GM19239 (cell line): ENCODE measurements at places on chromosomes 16 and 17.

DNA sequence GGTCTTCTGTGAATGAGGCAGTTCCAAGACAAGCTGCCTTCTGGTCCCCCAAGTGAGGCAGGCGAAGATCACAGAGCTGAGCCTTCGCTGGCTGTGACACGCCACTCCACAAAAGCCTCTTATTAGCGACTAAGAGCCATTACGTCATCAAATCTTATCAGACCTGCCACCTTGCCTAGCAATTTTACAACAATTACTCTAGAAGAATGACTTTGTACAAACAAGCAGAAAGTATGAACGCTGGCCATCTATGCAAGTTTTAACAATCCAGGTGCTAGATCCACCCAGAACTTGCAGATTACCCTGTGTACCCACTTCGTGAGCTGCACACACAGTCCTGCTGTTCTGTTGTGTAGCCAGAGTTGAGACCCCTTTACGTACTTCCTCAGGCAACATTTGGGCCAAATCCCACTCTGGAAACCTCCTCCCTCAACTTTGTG lies 3.8 kb upstream of the ICAM2 start:
- DNase-seq: no peak

DNA sequence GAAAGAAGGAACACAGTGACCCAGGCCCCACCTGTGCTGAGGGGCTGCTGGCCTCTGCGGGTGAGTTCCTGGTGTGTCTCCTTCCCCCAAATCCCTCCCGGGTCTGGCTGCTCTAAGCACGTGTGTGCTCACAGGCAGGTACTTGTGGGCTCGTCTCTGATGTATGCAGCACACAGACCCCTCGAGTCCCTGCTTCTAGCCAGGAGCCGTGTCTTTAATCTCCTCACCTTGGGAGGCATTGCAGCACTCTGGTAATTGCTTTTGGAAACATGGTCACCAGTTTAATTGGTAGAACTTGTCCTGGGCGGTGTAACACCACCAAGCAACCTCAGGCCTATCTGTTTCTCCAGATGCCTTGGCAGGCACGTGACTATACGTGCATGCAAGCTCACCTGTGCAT lies 8.8 kb upstream of the RPL38 start:
- DNase-seq: no peak

GRCh38 chr17:75182319-75182568 lies 515 bp downstream of the SUMO2 start:
- DNase-seq: no peak

DNA sequence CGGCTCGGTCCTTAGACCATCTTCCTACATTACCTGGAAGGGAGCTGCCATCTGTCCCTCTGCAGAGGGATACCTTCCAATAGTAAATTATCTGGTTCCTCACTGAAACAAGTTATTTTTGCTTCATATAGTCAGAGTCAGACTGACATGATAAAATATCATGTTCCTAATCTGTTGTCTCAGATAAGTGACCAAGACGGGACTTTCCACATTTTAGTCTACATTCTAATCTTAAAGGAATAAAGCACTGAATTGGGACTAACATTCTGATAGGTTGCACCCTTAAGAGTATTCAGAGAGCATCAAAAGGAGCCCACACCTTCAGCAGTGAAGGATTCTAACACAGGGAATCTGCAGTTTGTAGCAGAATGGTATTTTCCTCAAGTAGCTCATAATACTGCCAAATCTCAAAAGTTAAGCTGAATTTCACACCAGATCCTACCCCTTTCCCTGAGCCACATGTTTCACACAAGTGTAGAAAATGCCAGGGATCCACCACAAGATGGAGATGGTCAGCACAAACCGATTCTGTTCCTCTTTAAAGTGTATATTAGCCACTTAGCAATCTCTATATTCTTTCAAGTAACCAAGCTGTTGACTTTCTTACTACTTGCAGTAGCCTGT lies 13.4 kb downstream of the GINS2 start:
- no peak for DNase-seq

DNA sequence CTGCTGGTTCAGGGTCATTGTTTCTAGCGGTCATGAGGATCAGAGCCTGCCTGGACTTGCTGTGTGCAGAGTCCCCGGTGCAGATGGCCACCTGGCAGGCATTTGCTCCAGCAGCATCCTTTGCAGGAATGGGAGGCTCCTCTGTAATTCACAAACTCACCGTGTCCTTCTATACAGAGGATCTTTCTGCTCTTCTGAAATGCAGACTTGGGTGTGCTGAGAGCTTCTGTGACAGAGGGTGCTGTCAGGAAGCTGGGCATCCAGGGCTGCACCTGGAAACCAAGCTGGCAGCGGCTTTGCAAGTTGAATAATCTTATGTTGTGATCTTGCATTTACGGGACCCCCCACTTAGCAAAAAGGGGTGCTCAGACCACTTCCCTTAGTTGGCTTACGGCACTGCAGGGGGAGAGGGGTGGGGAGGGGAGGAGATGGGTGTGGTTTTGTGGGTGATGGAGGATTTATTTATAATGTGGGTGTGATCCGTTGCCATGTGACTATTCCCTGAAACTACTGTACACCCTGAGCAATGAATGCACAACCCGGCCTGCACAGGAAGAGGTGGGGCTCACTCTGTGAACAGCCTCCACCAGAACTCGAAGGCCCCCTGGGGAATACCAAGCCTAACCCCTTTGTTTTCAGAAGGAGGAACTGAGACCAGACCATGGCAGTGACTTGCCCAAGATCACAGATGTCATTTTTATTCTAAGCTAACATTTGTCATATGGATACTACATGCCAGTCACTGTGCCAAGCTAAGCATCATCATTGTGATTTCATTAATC lies 178.3 kb downstream of the PRKCB start:
- DNase-seq: peak; percentile 72

DNA sequence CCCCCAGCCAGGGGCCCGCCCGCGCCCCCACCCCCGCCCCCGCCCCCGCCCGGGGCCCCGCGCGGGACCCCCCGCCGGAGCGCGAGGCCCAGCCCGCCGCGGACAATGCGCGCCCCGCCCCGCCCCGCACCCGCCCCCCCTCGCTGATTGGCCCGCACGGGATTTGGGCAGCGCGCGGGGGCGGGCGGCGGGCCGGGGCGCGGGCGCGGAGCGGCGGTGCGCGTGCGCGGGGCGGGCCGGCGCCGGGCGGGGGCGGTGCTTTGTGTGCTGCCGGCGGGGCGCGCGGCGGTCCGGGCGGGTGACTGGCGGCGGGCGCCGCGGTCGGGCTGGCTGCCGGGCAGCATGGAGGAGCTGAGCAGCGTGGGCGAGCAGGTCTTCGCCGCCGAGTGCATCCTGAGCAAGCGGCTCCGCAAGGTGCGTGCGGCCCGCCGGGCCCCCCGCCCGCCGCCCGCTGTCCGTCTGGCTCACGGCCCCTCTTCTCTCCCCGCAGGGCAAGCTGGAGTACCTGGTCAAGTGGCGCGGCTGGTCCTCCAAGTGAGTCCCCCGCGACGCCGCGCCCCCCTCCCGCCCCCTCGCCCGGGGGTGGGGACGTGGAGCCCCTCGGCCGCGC lies at the start of gene CBX2:
Gene CBX2, plus strand, starts transcription at position 255 of the 610 bp plus-strand sequence. Its CDS starts 88 bp downstream, at position 343.
- peak; percentile 98 for DNase-seq

DNA sequence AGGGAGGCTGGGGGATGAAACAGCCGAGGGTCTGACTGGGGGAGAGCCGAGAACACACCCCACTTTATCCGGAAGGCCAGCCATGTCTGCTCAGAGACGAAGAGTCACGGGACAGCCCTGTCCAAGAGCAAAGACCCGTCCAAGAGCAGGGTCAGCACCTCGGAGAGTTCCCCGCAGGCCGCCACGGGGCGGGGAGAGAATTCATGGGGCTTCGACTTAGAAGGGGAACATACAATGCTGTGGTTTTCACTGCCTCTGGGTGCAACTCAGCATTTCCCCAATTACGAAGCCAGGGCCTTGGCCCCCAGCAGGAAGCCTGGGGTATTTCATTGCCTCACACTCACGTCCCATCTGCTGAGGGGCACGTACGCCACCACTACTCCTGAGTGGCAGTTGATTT lies 59.3 kb downstream of the JPH3 start:
- no peak for DNase-seq

- no peak for DNase-seq
Observed at GRCh38 chr17:77148077-77148939, 7.5 kb downstream of the SEC14L1 start.

DNA sequence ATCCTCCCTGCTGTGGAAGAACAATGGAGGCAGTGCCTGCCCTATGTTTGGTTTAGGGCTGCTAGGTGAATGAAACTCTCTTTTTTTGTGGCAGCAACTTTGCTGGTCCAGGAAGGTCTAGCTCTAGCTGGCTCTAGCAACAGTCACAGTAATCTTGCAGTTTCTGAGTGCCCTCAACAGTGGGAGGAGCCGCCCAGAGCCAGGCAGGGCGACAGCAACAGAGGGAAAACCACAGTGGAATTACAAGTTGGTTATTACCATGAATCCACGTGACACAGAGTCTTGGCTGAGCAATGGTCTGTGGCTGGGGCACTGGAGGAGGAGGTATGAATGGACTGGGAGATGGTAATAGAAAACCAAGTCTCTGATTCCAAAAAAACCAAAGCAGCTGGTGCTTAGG lies 10.3 kb downstream of the HSPB9 start:
- no peak for DNase-seq

GRCh38 chr16:5900046-5900445 lies 802.5 kb upstream of the EEF2KMT start:
- DNase-seq: no peak

GRCh38 chr17:7029659-7030058 lies 6.2 kb upstream of the SLC16A13 start:
- no peak for DNase-seq

DNA sequence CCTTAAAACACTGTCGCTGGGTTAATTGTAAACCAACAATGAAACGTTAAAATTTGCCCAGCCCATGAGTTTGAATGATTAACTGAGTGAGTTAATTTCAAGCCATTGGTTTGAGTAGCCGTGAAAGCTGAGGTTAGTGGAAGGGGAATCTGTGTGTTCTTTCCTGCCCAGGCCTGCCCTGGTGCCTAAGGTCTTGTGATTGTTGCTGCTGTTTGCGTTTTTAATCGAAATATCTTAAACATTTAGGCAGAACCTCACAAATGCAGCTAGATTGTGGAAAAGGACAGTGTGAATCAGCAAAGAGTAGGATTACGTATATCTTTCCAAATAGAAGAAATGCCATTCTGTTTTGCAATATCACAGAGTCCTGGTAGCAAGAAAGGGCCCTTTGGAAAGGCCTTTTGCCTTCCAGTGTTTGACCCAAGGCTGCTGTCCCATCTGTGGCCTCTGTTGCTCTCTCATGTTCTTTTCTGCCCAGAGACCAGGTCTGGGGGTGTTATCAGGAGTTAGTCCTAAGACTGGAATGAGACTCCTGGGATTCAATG lies 113.8 kb downstream of the MSI2 start:
- DNase-seq: peak; percentile 45

DNA sequence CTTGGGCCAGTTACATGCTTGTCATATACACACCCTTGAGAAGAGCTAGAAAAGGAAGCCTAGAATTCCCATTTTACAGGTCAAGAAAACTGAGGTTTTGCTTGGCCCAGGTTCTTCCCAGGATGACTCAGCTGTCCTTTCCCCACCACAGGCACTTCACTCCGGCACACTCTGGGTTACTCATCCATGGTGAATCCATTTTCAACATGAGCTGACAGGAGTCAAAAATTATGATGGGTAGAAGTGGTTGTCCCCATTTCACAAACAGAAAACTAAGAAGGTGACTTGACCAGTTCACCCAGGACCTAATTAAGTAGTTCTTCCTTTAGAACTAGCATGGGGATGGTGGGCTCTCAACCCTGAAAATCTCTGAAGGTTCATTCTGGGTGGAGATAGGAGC lies 67.2 kb downstream of the USP22 start:
- no peak for DNase-seq

GRCh38 chr17:5304636-5305035 lies 22.6 kb downstream of the RABEP1 start:
- DNase-seq: no peak

GRCh38 chr17:50207792-50208567 lies 6.5 kb upstream of the COL1A1 start:
- DNase-seq: no peak

- no peak for DNase-seq
Observed at GRCh38 chr17:31202968-31203367, 94.1 kb downstream of the OMG start.

DNA sequence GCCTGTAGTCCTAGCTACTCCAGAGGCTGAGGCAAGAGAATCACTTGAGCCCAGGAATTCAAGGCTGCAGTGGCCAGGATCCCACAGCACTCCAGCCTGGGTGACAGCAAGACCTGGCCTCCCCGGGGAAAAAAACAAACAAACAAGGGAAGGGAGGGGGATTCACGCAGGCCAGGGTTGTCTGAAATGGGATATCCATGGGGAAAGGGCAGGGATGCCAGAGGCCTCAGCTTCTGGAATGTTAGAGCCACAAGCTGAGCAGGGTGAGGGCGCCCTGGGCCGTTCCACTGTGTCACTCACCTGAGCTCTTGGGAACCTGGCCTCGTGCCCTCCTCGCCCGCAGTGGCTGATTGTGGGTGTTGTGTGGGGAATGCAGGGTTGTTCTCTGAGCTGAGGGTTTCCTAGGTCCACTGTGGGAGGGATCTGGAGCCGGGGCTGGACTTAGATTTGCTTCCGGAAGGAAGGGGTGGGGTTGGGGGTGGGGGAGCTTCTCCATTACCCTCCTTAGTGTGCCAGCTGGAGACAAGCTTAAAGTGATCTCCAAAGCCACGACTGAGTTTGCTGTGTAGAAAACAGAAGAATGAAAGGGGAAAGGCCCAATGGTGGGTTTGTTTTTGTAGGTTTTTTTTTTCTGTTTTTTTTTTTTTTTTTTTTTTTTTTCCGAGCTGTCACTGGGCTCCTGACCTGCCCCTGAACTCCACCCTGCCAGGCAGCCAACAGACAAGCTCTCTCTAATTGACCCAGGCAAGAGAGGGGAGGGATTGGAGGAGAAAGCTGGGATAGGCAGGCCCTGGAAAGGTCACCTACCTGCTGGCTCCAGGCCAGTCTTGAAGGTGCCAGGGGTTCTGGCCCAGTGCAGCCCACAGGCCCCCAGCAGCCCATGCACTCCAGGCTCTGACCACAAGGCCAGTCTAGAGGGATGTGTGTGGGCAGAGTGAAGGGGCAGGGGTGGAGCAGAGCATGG lies at the start of gene SULT1A1:
Gene SULT1A1, minus strand, starts transcription at position 414 of the 964 bp plus-strand sequence. CDS start 1,189 bp downstream, outside the sequence.
- DNase-seq: no peak

GRCh38 chr17:50102164-50102991 lies 7.2 kb downstream of the PDK2 start:
- no peak for DNase-seq

DNA sequence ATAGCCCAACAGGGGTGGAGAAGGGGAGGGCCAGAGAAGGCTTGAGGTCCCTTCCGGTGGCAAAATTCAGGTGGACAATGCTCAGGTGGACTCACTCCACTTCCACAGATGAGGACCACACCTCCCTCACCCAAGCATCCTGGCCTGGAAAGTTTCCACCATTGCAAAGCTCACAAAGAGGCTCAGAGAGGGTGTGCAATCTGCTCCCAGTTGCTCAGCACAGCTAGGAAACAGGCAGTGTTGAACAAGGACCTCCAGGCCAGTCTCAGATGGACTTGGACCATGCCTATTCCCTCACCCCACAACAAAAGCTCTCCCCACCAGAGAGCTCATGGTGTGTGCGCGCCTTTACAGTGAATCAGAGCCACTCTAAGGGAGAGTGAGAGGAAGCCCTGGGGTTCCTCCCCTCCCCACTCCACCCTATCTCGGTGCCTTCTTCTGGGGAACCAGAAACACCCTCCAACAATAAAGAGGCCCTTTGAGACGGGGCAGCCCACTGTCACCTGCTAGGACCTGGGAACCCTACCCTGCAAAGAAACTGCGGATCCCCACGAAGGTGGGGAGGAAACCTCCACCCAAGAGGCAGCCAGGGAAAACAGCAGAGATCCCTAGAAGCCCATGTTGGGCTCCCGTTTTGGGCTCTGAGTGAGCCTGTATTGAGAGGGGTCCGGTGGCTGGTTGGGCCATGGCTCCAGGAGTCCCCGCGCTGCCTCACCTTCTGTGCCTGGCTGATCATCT lies 1.6 kb downstream of the FAM83G start:
- DNase-seq: no peak
